Stimulated activated CD4-positive, alpha-beta T cell treated with anti-CD3 and anti-CD28 coated beads, Interleukin-4, amount 100 ng/mL, for 1 hour (primary cell): ENCODE measurements at places on chromosomes 11 and 22.

- DNase-seq = no peak
Measured at GRCh38 chr11:75441804-75442132, 8.8 kb upstream of the KLHL35 start.

DNA sequence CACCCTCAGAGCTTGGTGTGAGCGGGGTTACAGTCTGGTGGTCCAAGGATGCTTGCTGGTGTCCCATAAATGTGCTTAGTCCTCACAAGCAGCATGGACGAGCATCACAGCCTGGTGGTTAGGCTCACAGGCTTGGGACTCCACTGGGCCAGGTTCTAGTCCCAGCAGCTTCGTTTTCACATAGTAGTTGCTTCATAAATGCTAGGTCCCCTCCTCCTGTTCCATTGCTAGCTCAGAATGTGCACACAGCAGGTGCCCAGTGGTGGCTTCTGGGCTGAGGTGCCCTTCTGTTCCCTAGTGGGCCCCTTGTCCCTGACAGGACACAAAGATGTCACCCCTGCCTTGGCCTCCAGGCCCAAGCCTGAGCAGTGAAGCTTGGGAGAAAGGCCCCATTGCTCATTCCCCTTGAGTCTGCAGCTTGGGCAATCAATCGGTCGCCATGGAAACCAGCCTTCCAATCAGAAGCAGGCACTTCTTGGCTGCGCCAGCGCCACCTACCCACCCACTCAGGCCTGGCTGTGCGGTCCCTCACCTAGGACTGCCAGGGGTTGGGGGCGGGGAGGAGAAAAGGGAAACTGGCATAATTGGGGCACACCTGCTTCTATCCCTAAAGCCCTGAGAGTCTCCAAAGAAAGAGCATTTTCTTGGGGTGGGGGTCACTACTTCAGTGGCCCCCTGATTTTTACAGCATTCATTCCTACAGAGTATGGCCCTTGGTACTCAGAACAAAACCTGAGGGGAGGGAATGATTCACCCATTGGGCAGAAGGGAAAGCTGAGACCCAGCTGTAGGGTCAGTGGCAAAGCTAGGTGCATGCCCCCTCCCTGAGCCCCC, 48.1 kb downstream of the CYTH4 start:
- DNase-seq = no peak

DNA sequence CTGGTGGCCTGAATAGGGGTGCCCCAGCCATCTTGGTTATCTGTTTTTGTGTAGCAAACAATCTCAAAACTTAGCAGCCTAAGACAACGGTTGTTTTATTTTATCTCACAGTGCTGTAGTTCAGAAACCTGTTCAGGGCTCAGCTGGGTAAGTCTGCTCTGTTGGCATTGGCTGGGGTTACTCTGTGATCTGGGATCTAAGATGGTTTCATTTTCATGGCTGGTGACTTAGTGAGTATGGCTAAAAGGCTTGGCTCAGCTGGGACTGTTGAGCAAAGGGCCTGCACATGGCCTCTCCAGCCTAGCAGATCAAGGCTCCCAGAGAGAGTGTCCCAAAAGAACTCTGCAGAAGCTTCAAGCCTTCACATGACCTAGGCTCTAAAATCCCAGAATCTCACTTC, 60.8 kb upstream of the POU2AF1 start:
- DNase-seq = no peak

GRCh38 chr11:111836721-111837120, 34.7 kb downstream of the ALG9 start:
- DNase-seq = no peak

GRCh38 chr11:30009060-30009459, 7.8 kb downstream of the KCNA4 start:
- no peak for DNase-seq

DNA sequence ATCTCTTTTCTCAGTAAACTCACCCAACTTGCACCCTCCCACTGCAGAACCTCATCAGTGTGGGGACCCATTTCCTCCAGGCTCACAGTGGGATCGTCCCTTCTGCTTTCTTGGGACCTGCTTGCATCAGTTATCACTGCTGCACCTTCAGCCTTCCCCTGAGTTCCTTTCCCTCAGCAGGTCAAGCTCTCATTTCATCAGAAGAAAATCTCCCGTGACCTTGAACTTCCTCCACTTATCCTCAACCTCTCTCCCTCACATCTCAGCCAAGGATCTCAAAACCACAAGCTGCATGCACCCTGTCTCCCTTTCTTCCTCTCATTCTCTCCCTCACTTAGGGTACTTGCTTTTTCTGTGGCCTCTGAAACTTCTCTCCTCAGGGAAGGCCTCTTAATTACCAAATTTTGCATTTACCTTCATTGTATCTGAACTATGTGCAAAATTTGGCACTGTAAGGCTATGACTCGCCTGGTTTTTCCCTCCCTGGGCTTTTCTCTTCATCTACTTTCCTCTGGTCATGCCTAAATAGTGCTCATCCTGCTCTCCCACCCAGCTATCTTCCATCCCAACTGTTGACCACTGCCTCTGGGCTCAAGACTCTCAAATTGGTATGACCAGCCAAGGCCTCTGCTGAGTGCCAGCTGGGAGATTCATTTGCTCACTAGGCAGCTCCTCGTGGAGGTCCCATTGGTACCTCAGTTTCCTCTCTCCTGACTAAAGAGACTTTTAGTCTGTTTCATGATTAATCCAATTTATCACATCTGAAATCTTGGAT, 2.7 kb upstream of the RCE1 start:
- DNase-seq = no peak
